ENCODE measurements at places on chromosomes 1 and 21.

DNA sequence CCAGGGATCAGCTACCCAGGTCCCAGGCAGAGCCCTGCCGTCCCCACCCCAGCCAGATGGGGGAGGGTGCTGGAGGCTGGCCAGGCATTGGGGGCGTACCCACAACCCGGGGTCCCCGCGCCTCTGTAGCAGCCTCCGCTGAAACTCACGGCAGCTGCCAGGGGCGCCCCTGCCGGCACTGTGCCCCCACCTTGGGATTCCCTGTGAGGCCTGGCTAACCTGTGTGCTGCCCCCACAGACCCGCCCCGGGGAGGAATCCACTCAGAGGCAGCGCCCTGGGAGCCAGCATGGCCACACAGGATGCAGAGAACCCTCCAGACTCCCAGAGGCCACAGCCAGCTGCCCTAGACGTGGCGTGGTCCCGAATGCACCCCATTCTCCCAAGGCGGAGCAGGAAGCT, 3.8 kb downstream of the DVL1 start:
- no peak for DNase-seq

- DNase-seq: peak; percentile 54
These were observed 20.0 kb downstream of the MEF2D start for GRCh38 chr1:156480411-156481192.

- DNase-seq: no peak
These were observed 97.3 kb upstream of the BEND5 start for GRCh38 chr1:48873944-48874343.

DNA sequence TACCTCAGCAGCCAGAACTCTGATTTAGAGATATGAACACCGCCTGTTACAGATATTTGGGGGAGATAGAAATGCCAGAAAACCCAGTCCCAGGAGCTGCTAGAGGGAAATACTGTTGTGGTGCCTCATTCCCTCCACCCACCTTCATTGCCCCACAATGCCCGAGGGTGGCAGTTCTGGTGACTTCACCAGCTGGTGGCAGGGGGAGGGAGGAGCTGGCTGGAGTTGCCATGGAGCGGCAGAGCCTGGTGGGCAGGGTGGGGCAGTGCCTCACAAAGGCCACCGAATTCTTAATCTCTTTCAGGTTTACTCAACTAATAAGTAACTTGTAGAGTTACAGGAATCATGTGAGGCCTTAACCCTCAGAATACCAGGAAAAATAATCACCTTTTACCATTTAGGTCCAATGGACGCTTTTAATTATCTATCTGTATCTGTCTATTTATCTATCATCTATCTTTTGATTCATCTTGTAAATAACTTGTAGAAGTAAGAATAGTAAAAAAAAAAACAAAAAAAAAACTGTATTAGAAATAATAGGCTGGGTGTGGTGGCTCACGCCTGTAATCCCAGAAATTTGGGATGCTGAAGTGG, 11.7 kb upstream of the S100A11 start:
- peak; percentile 97 for DNase-seq

DNA sequence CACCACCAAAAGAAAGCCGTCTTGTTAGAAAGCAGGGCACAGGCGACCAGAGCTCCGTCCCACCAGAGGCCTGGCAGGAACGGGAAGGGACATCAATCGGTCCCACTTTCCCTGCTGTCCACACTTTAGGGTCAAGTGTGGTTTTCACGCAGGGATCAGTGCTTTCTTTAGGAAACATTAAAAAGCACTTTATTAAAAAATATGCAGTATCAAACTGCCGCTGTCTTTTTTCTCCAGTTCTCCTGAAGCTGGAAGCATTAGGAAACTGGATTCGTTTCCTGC, 437 bp downstream of the IFNLR1 start:
- DNase-seq: no peak
